ENCODE measurements at places on chromosomes 1 and 21.

- no peak for DNase-seq
Observed at GRCh38 chr1:239483391-239483790, 97.0 kb downstream of the CHRM3 start.

GRCh38 chr1:225763716-225764548 is 13.7 kb upstream of the SRP9 start:
- no peak for DNase-seq

DNA sequence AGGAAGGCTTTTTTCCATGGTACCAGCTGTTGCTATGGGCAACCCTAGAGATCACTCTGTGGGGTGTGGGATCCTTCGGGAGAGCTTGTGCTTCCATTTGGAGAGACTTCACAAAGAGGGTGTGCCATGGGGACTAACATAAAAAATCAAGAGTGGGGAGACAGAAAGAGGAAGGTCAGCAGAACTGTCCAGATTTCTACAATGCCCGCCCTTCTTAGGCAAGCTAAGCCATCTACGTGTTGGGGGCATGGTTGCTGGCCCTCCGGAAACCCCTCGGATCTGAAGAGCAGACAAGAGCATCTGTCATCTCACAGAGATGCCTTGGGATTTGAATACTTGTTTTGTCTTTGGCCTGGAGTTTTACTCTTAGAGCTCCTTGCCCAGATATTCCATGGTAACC is 83.9 kb upstream of the ZNF648 start:
- no peak for DNase-seq

- DNase-seq: no peak
Observed at GRCh38 chr21:44462086-44462833, 7.0 kb downstream of the LRRC3 start.

- DNase-seq: no peak
Observed at GRCh38 chr21:44199448-44199847, 41.3 kb downstream of the ICOSLG start.

- no peak for DNase-seq
Observed at GRCh38 chr1:85388416-85388815, 76.5 kb downstream of the DDAH1 start.

DNA sequence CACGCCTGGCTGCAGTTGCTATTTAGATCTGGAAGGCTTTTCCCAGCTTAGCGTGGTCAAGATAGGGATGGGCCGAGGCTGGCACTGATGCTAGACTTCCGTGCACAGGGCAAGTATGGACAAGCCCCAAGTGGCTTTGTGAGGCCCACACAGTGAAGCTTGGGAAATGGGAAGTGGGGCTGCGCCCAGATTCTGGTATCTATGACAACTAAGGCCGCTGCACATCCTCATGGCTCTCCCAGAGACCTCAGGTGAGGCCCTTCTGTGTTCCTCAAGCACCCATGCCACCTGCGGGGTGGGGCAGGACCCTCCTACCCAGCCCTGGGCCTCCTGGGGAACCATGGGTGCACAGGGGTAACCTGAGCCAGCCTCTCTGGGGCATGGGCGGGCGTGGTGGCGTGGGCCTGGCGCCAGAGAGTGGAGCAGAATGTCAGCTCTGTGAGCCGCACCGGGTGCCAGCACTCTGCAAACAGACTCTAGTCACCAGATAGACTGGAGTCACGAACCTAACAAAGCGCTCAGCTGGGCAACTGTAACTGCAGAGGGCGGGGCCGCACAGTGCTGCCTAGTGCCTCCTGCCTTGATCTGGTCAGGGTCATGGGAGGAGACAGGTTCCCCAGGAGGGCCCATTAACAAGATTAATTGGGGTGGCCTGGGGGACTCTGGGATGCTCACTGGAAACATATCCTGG is 46.4 kb downstream of the ELF3 start:
- DNase-seq: peak; percentile 92

DNA sequence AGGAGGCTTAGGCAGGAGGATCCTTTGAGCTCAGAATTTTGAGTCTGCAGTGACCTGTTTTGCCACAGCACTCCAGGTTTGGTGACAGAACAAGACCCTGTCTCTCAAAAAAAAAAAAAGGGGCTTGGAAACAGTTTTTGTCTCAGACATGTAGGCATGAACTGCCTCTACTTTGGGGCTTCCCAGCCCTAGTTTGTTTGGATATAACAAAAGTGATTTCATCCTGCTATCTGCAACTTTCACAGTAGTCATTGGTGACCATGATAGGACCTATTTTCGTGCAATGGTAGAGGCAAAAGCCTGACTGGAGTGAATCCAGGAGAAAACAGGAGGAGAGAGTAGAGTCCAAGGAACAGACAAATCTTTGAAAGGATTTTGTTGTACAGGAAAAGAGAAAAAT is 20.3 kb upstream of the EVI5 start:
- DNase-seq: no peak

Measured in NCI-H2107 (cell line).